LNCaP clone FGC (cell line): ENCODE measurements at places on chromosomes 2 and 18.

GRCh38 chr2:128465246-128466170, 146.8 kb upstream of the HS6ST1 start:
- no peak for DNase-seq

DNA sequence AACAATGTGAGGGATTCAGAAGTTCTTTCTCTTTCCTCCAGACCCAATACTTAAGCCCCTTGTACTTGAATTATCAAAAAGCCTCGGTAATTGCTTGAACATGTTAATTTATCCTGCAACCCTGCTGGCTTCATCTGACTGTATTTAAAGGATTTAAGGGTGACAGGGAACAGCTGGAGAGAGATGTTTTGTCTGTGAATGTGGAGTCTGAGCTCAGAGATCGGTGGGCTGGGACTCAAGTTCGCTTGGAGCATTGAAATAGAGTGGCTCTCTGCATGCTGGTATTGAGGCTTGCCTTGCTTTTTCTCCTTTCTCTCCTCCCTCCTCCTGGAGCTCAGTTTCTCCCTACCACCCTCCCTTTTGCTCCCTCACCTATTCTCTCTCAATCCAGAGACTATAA, 73.6 kb downstream of the BOD1L2 start:
- no peak for DNase-seq

- no peak for DNase-seq
Measured at GRCh38 chr2:226559536-226559935, 240.1 kb downstream of the IRS1 start.

DNA sequence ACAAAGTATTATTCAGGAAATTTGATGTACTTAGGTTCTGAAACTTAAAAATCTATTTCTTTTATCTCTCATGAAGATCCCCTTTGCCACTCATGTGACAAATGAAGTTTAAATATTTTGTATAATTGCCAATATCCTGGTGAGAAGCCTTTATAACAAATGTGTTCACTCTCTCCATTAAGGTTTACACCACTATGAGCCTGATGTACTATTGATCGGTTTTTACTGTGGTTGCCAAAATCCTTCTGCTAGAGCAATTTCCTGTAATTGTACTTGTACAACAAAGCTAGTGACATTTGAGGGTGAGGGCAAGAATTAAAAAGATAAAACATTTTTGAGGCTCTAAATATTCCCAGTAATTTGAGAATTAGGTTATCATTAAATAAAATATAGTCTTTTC, 222.3 kb upstream of the CDH19 start:
- DNase-seq: no peak

- DNase-seq: no peak
Measured at GRCh38 chr2:35099342-35099741, 1256.2 kb upstream of the CRIM1 start.

- no peak for DNase-seq
Measured at GRCh38 chr2:120477831-120478481, 132.0 kb downstream of the INHBB start.

DNA sequence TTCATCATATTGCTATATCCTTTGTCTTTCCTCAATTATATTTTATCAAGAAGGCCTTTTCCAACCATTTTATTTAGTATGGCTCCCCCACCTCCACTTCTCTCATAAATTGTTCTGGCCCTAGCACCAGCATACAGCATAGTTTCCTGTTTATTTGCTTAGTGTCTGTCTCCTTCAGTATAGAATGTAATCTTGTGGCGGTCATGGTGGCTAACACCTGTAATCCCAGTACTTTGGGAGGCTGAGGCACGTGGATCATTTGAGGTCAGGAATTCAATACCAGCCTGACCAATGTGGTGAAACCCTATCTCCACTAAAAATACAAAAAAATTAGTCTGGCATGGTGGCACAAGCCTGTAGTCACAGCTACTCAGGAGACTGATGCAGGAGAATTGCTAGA, 39.6 kb upstream of the CLASP1 start:
- no peak for DNase-seq

DNA sequence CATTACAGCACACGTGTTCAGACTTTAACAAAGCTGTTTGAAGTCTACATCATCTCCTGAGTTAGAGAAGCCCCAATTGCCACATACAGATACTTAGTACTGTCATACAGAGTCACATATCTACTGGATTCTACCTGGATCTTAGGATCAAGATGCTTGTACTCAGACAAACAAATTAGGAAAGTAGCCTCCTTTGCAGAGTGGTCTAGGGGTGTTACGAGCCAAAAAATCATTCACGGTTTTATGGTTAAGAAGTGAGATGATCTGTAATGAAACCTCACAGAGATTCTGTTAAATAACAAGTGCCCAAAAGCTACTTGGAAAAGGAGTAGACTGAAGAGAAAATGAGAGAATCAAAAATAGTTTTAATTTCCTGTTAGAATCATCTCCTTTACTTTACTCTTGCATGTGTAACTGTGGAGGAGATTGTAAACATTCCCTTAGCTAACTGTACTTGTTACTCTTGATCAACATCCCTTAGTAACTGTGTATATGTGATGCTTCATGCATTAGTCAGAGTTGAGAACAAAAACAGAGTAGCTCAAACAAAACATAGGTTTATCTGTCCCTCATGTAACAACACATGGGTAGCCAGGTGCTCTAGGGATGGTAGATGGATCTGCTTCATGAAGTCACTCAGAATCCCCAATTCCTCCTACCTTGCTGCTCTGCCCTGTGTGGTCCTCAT, 16.4 kb upstream of the IL1RL1 start:
- no peak for DNase-seq

- DNase-seq: no peak
Measured at GRCh38 chr18:12656938-12657683, 796 bp downstream of the SPIRE1 start.

DNA sequence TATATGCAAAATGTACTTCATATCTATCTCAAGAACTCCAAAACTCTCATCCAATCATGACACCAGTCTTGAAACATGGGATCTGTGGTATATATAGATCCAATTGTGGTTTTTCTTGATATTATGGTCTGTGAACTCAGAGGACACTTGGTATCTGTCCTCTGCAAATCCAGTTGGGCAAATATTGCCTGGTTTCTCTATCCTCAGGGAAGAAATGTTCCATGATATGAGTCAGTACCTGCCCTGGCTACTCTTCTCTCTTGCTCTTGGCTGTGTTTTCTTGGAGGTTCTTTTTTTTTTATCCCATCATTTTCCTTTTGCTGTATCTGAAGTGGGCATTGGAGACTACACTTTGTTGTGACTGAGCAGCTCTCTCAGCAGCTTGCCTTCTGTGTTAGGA, 10.9 kb downstream of the NBEAL1 start:
- DNase-seq: no peak

DNA sequence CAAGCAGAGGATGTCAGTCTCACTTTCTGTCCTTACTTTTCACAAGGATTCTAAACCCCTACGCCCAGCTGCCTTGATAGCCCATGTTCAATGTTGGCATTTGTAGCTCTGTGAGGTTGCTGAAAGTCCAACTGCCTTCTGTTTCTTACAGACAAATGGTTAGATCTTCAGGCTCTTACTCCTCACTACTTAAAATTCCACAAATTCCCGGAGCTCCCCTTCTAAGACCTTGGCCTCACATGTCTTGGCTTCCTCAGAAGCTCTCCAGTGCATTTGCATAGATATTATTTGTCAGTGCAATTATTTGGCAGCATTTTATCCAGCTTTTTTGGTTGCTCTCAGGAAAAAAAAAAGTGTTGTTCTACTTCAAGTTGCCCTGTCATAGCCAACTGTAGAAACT, 453.7 kb upstream of the CELF4 start:
- DNase-seq: no peak

- DNase-seq: no peak
Measured at GRCh38 chr2:28904295-28904694, 9.8 kb downstream of the WDR43 start.

DNA sequence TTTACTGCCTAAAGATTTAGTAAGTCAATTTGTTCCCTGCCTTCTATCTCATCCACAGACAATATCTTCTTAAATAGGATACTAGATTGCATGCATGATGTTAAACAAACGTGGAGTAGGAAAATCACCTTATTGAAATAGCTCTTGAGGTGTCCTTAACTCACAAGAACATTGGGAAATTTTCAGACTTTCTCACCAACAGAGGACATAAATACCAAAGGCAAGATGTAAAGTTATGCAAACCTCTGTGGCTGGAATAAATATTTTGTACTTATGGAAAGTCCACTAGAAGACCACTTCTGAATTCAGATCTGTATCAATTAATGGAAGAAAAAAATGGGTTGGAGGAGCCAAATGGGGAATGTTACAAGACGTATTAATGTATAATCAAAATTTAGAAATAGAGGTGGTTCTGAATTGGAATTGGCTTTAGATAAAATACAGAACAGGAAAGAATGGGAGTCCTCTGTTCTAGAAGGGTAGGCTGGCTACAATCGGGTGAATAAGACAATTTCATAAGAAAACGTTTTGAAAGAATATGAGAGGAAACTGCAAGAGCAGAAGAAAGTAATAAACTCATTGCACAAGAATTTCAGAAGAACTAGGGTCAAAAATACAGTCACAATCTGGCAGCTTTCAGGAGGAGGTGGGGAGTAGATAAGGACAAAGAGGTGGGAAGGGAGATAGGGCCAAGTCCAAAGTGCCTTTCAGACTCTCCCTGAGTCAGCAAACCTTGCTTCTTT, 69.3 kb upstream of the FN1 start:
- no peak for DNase-seq
